ENCODE measurements at places on chromosomes 7 and 10.

DNA sequence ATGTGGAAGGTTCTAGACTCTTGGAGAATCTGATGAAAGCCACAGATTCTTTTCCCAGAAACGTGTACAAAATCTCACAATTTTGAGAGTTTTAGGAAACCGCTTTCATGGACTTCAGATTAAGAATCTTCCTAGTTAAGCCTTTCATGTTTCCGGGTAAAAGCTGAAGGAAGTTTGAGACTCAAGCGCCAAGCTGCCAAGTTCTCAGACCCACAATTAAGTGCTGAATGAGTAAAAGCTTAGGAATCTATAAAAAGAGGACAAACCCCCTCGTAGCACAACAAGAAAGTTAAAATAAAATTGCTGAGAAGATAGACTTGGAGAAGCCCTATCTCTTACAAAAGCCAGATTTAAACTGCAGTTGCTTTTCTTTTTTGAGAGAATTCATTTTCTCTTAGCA is 99.6 kb downstream of the ST8SIA6 start:
- no peak for DNase-seq

- DNase-seq: no peak
These were observed 5.4 kb downstream of the INMT start for GRCh38 chr7:30757342-30757692.

DNA sequence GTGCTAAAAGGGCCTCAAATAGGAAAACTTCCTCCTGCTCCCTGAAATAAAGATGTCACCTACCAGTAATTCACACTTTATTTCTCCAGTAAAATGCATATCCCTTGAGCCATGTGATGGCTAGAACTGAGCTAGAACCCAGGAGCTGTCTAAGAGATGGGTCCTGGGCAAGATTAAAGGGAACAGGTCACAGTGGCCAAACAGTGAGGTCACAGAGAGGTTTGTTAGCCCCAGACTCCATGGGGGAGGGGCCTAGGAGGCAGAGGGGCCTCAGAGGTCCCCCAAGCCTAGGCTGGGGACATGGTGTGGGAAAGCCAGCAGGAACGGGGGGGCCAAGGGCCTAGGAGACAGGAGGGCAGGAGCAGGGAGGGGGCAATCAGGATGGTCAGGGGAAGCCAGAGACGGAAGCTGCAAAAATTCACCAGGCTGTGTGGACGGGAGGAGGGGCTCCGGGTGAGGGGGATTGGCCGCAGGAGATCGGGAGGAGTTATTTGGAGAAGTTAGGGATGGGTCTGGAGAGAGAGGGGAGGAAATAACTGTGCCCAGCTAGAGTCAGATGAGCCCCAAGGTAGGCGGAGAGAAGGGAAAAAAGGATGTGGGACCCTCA is 3.3 kb downstream of the FBXO24 start:
- DNase-seq: no peak

DNA sequence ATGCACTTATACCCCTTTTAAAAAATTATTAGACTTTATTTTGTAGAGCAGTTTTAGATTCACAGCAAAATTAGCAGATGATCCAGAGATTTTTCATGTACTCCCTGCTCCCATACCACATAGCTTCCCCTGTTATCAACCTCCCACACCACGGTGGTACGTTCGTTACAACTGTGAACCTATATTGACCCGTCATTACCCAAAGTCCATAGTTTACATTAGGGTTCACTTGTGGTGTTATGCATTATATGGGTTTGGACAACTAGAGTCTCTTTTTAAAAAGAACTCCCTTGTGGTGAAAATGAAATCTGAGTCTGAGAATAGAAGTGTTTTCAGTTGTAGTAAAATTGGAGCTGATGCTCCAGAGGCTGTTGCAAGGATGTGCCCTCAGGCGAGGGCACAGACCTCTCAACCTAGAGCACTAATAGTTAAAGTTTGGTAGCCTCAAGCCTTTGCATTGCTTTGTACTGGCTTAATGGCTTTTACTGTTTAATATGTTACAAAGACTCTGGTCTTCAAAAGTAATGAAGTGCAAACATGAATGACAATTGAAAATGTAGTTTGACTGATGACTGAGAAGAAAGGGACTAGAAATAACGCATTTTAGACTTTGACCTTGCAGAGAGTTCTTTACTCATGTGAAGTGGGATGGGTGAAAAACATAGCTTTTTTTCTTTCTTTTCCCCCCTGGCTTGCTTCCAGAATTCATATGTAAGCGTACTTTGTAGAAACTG is 30.6 kb upstream of the CSTF2T start:
- no peak for DNase-seq

- DNase-seq: no peak
These were observed 1071.1 kb downstream of the XPNPEP1 start for GRCh38 chr10:108852211-108852610.

DNA sequence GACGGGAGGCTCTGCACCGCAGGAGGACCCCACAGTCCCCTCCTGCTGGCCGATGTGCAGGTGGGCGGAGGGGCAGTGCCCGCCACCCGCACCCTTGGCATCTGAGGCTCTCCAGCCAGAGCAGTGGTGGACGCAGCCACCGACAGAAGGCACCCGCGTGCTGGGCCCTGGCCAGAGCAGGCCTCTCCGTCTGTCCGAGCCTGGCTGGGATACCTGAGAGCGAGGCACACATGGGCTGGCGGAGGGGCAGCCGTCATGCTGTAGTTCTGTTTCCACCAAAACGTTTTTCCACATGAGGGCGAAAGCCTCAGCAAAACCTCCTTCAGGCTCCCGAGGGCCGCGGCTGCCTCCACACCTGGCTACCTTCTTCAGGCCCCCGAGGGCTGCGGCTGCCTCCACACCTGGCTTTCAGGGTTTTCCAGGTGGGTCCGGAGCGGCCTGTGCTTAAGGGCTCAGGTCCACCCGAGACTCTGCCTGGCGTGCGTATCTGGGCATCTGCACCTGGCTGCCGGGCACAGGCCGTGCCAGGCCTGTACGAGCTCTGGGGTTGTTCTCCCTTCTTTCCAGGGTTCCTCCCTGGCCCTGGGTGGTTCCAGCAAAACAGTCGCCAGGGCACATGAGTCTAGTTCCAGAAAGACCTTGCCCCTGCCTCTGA is 115.5 kb downstream of the INPP5A start:
- DNase-seq: no peak

GRCh38 chr7:70006261-70006920 is 408.1 kb downstream of the AUTS2 start:
- no peak for DNase-seq

GRCh38 chr7:120843109-120843508 is 14.8 kb downstream of the TSPAN12 start:
- no peak for DNase-seq

GRCh38 chr10:51214207-51215196 is 140.2 kb downstream of the PRKG1 start:
- DNase-seq: no peak

DNA sequence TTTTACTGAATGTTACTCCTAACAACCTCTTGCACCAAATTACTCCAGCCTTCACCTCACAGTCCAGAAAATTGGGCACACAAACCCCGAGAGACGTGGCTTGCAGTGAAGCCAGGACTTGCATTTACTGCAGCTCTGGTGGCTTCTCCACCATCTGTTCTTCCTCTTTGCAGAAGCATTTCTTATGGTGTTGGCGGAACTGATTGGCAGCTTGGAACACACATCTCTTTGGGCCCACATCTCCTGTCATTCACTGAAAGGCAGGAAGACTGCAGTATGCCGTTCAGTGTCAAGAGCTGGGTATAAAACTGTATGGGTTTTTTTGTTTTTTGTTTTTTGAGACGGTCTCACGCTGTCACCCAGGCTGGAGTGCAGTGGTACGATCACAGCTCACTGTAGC is 38.3 kb upstream of the PRKAR1B start:
- DNase-seq: no peak

DNA sequence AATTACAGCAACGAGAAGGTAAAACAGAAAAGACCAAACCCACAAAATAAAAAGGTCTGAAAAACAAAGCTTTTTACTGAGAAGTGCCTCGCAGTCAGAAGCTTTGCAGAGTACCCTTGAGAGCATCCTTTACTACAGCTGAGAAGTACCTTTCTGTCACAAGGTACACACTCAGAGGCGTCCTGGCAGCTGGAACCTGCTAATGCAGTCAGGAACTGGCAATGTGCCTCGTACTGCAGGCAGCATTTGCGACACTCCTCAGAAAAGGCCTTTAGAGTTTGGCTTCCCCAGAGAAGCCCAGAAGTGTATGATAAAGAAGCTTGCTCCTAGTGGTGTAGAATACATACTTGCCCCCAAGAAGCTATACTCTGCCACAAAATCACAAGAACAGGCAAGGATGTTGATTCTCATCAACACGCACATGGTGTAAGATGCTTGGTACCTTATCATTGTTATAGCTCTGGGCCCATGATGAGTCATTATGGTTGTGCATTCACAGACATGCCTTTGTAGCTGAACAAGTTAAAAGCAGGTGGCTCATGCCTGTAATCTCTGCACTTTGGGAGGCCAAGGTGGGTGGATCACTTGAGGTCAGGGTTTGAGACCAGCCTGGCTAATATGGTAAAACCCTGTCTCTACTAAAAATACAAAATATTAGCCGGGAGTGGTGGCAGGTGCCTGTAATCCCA is 2.0 kb upstream of the GTPBP4 start:
- no peak for DNase-seq
